ENCODE measurements at places on chromosomes 12 and 14.

DNA sequence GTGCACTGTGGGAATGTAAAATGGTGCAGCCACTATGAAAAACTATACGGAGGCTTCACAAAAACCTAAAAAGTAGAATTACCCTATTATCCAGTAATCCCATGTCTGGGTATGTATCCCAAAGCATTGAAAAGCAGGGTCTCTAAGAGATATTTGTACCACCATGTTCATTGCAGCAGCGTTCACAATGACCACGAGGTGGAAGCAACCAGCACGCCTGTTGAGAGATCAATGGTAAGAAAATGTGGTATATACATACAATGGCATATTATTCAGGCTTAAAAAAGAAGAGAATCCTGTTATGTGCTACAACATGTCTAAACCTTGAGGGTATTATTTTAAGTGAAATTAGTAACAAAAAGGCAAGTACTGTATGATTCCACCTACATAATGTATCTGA is 910 bp upstream of the NOPCHAP1 start:
- no peak for DNase-seq

- no peak for DNase-seq
These were observed 92.5 kb upstream of the GZMB start for GRCh38 chr14:24726480-24726879.

- no peak for DNase-seq
These were observed 54.7 kb downstream of the PLEKHG3 start for GRCh38 chr14:64758691-64759554.

GRCh38 chr14:26334288-26334687 is 263.5 kb downstream of the NOVA1 start:
- no peak for DNase-seq

DNA sequence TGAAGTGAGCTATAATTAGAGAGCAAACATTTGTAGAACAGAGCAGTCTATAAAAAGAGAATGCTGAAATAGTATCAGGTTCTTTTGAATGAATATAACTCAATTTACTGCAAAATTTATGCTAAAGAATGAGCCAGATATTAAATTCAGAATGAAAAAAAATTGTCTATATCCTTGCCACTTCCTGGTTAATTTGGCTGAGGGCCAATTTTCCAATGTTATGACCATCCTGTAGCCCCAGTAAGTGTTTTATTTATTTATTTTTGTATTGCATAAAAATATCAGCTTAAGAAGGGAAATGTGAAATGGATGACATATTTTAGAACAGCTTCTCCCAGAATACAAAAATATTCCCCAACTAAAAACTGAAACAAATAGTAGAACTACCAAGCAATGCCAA is 263.4 kb downstream of the SOX5 start:
- DNase-seq = no peak

GRCh38 chr12:111650912-111651311 is 34.8 kb downstream of the BRAP start:
- peak; percentile 58 for DNase-seq

GRCh38 chr12:32272465-32272864 is 126.9 kb upstream of the FGD4 start:
- DNase-seq = no peak

DNA sequence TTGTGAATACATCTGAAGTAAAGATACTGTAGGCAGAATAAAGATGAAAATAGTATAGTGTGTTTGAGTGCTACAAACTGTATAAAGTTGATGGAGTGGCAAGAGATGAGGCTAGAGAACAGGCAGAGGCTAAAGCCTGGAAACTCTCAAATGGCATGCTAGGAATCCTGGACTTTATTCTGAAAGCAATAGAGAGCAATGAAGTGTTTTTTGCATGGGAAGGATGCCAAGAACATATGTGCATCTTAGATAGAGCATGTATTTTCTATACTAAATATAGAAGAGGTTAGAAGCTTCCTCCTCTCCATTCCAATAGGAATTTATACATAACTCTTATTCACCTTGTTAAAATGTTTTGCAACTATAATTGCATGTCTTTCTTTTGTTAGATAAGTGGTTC is 86.3 kb upstream of the TMTC2 start:
- no peak for DNase-seq

- no peak for DNase-seq
These were observed 106.1 kb downstream of the PAX9 start for GRCh38 chr14:36767603-36768281.

GRCh38 chr14:67919259-67920032 is 99.9 kb downstream of the RAD51B start:
- no peak for DNase-seq

GRCh38 chr12:50728417-50728816 is 35.5 kb upstream of the ATF1 start:
- DNase-seq = no peak

GRCh38 chr12:13666806-13667205 is 314.6 kb downstream of the GRIN2B start:
- DNase-seq = no peak

DNA sequence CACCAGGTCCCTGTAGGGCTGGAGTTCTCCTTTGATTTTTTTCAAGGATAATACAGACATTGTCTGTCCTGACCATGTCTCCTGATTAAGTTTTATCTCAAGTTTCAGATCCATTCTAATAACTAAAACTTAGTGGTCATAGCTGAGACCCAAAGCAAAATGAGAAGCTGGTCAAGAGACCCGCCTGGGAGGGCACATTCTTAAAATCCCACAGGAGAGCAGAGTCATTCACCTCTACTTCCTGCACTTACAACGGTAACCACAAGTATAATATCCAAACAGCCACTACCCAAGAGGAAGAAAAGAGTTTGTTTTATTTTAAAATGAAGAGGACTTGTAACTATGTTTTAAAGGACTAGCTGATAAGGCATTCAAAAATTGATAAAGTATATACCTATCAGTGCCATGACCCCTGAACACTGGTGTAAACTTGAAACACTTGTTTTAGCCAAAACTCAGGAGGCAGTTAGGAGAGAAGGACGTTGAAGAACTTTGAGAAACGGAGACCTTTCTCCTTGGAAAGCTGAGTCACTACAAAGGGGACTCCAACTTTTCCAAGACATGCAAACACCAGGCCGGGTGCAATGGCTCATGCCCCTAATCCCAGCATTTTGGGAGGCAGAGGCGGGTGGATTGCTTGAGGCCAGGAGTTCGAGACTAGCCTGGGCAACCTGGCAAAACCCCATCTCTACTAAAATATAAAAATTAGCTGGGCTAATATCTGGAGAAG is 478.2 kb downstream of the GLT1D1 start:
- no peak for DNase-seq

- DNase-seq = no peak
These were observed 38.6 kb downstream of the DLK1 start for GRCh38 chr14:100765296-100765695.

- no peak for DNase-seq
These were observed 234.3 kb upstream of the PLEKHG7 start for GRCh38 chr12:92468358-92469020.

DNA sequence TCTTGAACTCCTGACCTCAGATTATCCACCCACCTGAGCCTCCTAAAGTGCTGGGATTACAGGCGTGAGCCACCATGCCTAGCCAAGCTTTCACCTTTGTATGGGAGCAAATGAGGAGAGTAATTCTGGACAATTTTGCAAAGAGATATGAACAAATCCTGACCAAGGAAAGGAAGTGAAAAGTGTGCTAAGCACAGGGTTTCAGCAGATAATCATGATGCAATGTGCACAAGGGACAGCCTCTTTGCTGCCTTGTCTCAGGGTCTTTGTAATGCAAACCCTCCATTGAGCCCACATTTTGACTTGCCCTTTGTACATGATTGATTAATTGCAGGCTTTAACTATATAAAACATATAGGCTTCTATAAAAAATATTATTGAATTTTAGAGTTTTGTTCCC is 9.2 kb upstream of the PYGL start:
- DNase-seq = no peak

All from suppressor macrophage treated with lipopolysaccharide for 1 hour (primary cell).